Stimulated activated CD4-positive, alpha-beta T cell treated with anti-CD3 and anti-CD28 coated beads, TNF-alpha, amount 100 ng/mL, for 24 hours (primary cell): ENCODE measurements at places on chromosomes 7 and 10.
A peak's percentile ranks its signal among the peaks of the same experiment; 100 is the strongest.

DNA sequence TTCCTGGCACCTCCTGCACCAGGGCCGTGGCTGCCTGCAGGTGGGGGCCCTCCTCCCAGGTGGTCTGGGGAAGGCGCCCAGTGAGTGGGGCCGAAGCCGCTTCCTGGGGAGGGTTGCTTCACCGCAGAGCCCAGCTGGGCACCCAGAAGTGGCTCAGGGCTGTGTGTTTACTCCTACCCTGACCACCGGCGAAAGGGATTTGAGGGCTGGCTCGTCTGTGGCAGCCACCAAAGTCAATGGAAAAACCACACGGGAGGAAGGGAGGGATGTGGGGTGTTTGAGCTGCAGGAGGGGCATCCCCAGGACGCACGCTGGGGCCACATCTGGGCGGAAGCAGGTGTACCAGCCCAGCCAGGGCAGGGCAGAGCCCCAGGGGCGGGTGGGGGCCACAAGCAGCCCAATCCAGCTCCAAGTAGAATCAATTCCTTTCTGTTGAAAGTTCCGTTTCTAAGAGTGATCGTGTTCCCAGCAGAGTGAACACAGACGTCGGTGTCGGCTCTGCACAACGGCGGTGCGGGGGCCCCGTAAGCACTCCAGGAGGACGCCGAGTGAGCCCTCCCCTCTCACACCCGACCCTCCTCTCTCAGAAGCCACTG, 69.9 kb downstream of the FOXL3 start:
- no peak for DNase-seq

DNA sequence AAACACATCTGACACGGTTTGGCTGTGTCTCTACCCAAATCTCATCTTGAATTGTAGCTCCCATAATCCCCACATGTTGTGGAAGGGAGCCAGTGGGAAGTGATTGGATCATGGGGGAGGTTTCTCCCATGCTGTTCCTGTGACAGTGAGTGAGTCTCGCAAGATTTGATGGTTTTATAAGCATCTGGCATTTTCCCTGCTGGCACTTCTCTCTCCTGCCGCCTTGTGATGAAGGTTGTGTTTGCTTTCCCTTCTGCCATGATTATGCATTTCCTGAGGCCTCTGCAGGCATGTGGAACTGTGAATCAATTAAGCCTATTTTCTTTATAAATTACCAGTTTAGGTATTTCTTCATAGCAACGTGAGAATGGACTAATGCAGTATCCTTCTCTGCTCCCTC, 5.9 kb upstream of the HTR5A start:
- DNase-seq: no peak

- no peak for DNase-seq
Measured at GRCh38 chr10:88676283-88677060, 12.2 kb downstream of the LIPF start.

DNA sequence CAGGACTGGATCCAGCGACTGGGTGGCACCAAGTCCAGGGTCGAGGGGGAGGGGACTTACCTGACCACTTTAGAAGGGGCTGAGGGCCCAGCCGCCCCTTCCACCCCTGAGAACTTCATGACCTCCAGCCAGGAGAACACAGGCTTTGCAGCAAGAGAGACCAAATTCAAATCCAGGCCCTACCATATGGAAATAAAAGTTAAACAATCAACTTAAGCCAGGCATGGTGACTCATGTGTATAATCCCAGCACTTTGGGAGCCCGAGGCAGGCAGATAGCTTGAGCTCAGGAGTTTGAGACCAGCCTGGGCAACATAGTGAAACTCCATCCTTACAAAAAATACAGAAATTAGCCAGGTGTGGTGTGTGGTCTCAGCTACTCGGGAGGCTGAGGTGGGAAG, 61.9 kb downstream of the COL13A1 start:
- DNase-seq: no peak

DNA sequence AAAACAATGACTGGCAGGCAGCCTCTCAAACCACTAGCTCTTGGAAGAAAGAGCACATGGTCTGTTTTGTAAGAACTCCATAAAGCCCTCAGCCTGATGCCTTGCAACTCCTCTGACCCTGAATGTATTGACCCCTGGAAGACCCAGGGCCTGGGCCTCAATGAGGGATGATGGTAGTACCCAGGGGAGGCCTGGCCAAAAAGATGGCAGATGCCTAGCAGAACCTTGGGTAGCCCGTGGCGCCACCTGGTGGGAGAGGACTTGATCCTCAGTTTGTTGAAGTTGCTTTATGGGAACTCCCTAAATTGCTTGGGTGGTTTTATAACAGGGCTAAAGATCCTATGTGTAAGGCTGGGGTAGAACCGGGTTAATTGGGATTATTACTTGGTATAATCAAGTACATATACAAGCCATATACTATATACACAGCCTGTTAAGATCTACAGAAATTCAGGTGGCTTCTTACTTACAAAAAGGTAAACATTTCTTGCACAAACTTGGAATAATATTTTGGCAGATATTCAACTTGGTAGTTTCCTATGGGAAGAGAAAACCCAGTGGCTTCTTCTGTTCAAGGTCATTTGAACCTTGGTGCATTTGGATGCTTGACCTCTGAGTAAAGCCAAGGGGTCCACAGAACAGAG, 95.8 kb upstream of the CACUL1 start:
- DNase-seq: peak; percentile 81

DNA sequence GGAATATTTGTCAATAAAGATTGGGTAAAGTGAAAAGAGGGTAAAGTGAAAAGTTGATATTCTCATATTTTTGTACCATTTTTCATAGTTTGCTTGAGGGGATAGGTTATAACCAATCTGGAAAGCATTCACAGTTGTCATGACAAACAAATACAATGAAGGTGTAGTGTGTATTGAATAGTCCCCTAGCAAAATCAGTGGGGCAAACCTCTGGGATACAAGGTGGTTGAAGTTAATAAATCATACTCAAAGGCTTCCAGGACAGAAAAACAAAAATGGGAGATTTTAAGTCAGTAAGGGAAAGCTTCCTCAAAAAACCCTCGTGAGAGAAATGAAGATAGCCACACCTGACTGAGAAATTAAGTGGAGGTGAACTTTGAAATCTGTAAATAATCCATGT, 39.4 kb downstream of the PHTF2 start:
- no peak for DNase-seq

GRCh38 chr7:82567356-82567755, 123.8 kb upstream of the CACNA2D1 start:
- no peak for DNase-seq

- no peak for DNase-seq
Measured at GRCh38 chr10:12716042-12716441, 285.5 kb downstream of the CCDC3 start.

- no peak for DNase-seq
Measured at GRCh38 chr7:116711790-116712189, 39.8 kb downstream of the MET start.

DNA sequence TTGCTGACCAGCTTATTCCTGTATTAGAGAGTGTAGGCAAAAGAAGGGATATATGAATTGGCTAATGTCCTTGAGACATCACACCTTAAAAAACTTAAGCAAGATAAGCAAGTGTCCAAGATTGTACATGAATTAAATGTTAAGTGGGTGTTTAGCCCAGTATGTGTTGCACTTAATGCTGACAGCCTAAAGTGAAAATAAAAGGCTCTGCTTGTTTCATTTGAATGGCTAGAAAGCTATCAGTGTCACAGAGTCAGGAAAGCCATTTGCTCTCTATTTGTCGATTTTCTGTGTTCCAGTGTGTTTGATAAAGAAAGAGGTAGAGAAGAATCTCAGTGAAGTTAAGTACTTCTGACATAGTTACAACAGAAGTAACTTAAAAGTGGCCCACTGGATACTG, 744.9 kb downstream of the ANKRD7 start:
- no peak for DNase-seq

GRCh38 chr10:34320265-34320664, 494.8 kb downstream of the PARD3 start:
- no peak for DNase-seq

DNA sequence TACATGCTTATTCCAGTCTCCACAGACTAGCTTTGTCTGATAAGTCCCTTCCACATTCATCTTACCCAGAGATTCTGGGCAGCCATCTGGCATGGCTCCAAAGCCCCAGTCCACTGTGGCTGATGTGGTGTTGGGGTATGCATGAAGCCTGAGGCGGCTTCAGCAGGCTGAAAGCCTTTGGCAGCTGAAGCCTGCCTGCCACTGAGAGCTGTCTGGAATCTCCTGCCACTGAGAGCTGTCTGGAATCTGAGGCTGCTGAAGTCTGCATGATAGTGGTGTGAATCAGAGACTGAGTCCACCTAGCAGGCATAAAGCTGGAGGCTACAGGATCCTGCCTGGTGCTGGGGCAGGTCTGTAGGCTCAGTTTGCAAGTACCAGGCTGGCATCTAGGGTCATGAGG, 87.1 kb downstream of the DYNC1I1 start:
- no peak for DNase-seq

- no peak for DNase-seq
Measured at GRCh38 chr7:41624818-41625217, 78.1 kb downstream of the INHBA start.

DNA sequence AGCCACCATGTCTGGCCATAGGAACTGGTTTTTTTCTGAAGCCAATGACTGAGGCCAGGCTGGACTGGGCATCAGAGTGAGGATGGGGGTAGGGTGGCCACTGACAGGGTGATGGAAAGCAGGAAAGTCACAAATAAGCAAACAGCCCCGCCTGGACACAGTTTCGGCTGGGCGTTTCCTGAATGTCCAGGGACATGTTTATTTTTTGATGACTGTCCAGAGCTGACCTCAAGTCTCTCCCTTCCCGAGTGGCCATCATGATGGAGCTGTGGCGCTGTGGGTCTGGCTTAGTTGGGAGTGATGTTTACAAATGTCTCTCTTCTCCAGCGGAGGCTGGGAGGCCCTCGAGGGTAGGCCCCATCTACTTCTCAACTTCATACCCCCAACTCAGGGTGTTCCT, 37.1 kb upstream of the COMTD1 start:
- no peak for DNase-seq

GRCh38 chr7:130909161-130909836, 175.3 kb upstream of the KLF14 start:
- no peak for DNase-seq

- no peak for DNase-seq
Measured at GRCh38 chr10:10598297-10598696, 419.4 kb upstream of the CELF2 start.

DNA sequence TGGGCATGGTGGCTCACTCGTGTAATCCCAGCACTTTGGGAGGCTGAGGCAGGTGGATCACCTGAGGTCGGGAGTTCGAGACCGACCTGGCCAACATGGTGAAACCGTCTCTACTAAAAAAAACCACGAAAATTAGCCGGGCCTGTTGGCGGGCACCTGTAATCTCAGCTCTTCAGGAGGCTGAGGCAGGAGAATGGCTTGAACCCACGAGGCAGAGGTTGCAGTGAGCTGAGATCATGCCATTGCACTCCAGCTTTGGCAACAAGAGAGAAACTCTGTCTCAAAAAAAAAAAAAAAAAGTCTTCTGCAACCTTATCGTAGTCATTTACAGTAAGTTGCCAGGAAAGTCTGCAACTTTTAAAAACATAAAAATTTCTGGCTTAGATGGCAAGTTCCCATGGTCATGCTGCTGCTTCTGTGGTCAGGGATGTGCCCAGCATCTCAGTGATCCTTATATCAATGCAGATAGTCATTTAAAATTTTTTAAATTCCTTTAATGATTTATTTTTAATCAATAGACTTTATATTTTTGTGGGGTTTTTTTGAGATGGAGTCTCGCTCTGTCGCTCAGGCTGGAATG, 15.6 kb downstream of the SUFU start:
- no peak for DNase-seq

GRCh38 chr10:129857242-129857960, 106.7 kb downstream of the EBF3 start:
- no peak for DNase-seq

DNA sequence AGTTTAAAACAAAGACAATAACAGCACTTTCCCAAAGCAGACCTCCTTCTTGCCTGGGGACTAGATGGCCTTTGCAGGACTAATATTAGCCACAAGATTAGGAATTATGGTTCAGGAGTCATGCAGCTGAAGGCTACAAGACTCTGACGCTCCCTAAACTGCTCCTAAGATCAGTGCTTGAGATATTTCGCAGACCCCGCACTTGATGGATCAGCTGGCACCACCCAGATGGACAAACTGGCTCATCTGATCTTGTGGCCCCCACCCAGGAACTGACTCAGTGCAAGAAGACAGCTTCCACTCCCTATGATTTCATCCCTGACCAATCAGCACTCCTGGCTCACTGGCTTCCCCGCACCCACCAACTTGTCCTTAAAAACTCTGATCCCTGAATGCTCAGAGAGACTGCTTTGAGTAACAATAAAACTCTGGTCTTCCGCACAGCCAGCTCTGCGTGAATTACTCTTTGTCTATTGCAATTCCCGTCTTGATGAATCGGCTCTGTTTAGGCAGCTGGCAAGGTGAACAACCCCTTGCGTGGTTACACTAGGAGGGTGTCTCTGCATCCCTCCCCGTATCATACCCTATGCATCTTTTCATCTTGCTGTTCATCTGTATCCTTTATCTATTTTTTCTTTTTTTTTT, 26.9 kb upstream of the NRBF2 start:
- no peak for DNase-seq

- no peak for DNase-seq
Measured at GRCh38 chr10:120746001-120746777, 105.0 kb upstream of the WDR11 start.

DNA sequence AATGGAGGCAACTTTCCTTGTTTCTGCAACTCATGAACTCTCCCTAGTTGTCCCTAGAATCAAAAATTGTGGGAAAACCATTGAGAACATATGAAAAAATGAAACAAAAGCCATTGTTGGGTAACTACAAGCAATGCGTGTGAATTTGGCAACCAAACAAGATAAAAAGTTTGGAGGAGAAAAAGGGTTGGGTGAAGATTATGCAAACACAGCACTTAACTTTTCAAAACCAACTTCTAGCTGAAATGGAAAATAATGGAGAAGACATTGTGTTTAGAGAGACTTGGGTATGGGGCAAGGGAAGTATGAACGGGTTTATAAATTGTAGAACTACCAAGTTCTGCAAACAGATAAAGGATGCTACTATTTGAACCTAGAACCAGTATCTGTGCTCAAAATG, 89.0 kb upstream of the SVIL start:
- no peak for DNase-seq

- no peak for DNase-seq
Measured at GRCh38 chr7:121072826-121073225, 84.3 kb downstream of the CPED1 start.

GRCh38 chr10:57769298-57769697, 498.4 kb downstream of the IPMK start:
- DNase-seq: no peak
